ENCODE measurements at places on chromosomes 6 and 20.

GRCh38 chr6:142722841-142723240, 222.1 kb downstream of the HIVEP2 start:
- H3K4me3 ChIP-seq: no peak overlapping the region
- no peak overlapping the region for H3K27ac ChIP-seq
- H3K4me1 ChIP-seq: peaks cover 13% of the 10 kb centered on the region
- no peak for DNase-seq

DNA sequence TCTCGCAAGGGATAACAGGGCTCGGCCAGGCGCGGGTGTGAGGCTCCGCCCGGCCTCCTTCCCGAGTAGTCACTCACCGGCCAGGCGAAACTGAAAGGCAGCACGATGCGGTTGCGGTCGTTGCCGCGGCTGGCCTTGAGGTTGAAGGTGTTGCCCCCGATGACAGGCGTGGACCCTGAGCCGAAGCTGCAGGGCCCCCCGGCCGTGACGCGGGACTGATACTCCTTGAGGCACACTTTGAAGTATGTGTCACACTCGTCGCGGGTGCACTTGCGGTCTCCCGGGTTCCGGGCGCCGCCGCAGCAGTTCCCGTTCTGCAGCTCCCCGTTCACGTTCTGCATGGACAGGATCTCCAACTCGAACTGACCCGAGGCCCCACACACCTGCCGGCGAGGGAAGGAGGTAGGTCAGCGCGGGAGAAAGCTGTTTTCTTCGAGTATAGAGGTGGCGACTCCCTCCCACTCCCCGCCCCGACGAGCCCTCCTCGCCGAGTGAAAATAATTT, 1.1 kb downstream of the JAG1 start:
- H3K27me3 ChIP-seq: peaks cover 50% of the 10 kb centered on the region
- H3K4me3 ChIP-seq: peak overlapping the region; percentile 83
- no peaks in the 10 kb centered on the region for H3K36me3 ChIP-seq
- H3K27ac ChIP-seq: no peak overlapping the region
- peak; percentile 32 for DNase-seq

- peaks cover 62% of the 10 kb centered on the region for H3K36me3 ChIP-seq
- H3K4me1 ChIP-seq: no peaks in the 10 kb centered on the region
- H3K27ac ChIP-seq: no peak overlapping the region
- H3K27me3 ChIP-seq: no peaks in the 10 kb centered on the region
- H3K4me3 ChIP-seq: no peak overlapping the region
Measured at GRCh38 chr20:34639755-34640222, 37.1 kb downstream of the PIGU start.

DNA sequence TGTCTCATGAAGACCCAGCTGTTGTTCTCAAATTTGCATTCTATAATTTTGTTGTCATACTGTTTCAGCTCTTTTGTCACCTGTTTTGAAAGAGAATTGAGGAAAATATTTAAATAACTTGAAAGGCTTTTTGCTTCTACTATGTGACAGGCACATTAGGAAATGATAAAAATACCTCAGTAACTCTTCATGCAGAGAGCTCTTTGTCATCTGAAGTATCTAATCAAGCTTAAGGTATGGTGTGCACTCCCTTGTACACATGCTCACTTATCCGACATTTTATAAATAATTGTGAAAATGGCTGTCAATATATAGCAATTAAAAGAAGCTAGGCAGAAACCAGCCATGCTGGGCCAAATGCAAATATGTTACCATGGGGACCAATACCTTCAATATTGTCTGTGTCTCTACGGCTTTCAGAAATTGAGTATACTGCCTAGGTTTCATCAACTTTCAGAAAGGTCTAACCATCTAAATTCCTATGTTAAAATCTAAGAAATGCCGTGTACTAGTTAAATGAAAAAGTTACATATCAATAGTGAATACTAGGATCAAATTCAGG, 349.0 kb downstream of the RNGTT start:
- H3K27ac ChIP-seq: peak overlapping the region; percentile 79
- H3K27me3 ChIP-seq: no peaks in the 10 kb centered on the region
- no peak for DNase-seq
- H3K4me3 ChIP-seq: peak overlapping the region; percentile 24

DNA sequence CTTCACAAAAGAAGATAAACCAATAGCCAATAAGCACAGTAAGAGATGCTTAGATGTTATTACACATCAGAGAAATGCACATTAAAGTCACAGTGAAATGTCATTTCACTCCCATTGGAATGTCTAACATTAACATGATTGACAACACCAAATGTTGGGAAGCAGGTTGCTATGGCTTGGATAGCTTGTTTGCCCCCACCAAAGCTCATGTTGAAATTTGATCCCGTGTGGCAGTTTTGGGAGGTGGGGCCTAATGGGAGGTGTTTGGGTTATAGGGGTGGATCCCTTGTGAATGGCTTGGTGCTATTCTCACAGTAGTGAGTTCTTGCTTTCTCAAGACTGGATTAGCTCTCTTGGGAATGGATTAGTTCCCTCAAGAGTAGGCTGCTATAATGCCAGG, 44.8 kb downstream of the MRAP2 start:
- H3K36me3 ChIP-seq: no peaks in the 10 kb centered on the region
- no peak overlapping the region for H3K4me3 ChIP-seq
- DNase-seq: no peak
- H3K27me3 ChIP-seq: peaks cover 3% of the 10 kb centered on the region
- no peaks in the 10 kb centered on the region for H3K4me1 ChIP-seq

GRCh38 chr20:32964575-32964974, 39.7 kb downstream of the SUN5 start:
- no peaks in the 10 kb centered on the region for H3K27me3 ChIP-seq
- no peak overlapping the region for H3K27ac ChIP-seq

DNA sequence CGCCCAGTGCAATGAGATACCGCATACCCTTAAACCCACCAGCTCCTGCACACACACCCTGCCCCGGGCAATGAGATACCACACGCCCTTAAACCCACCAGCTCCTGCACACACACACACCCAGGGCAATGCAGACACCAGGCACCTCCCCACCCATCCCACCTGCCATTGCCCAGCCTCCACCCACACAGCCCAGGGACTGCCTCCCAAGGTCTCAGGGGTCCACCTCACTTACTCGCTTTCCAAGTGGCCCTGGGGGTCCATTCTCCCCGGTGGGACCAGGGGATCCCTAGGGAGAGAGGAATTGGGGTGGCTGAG, 24.0 kb downstream of the COL11A2 start:
- H3K4me1 ChIP-seq: peaks cover 16% of the 10 kb centered on the region
- H3K27ac ChIP-seq: no peak overlapping the region
- no peak for DNase-seq
- peaks cover 5% of the 10 kb centered on the region for H3K27me3 ChIP-seq
- H3K4me3 ChIP-seq: no peak overlapping the region

- no peaks in the 10 kb centered on the region for H3K4me1 ChIP-seq
- DNase-seq: no peak
- no peak overlapping the region for H3K4me3 ChIP-seq
- peaks cover 5% of the 10 kb centered on the region for H3K27me3 ChIP-seq
- H3K36me3 ChIP-seq: no peaks in the 10 kb centered on the region
Measured at GRCh38 chr6:27062755-27063154, 184.7 kb upstream of the PRSS16 start.

GRCh38 chr6:41651962-41652657, 13.8 kb downstream of the MDFI start:
- peaks cover 12% of the 10 kb centered on the region for H3K27me3 ChIP-seq
- no peaks in the 10 kb centered on the region for H3K4me1 ChIP-seq
- no peaks in the 10 kb centered on the region for H3K36me3 ChIP-seq
- no peak overlapping the region for H3K4me3 ChIP-seq
